Effector memory CD8-positive, alpha-beta T cell (primary cell): ENCODE measurements at places on chromosomes 13 and 19.

DNA sequence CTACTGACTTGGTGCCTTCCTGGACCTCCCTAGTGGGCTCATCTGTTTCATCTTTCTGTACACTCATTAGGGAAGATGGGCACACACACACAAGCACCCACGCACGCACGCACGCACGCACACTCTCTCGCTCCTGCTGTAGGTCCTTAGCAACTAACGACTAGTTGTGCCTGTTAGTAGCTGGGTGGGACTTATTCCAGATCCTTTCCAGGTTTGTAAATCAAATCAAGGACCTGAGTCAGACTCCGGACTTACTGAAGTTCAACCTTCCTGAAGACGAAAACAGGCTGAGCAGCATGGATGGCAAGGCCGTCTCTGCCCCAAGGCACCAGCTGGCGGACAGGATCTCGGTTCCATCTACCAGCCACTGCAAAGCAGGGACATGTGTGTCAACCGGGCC is 76.2 kb downstream of the SLC15A1 start:
- H3K36me3 ChIP-seq = no peaks in the 10 kb centered on the region
- H3K27ac ChIP-seq = no peak overlapping the region
- DNase-seq = no peak
- no peaks in the 10 kb centered on the region for H3K4me1 ChIP-seq
- no peak overlapping the region for H3K4me3 ChIP-seq

DNA sequence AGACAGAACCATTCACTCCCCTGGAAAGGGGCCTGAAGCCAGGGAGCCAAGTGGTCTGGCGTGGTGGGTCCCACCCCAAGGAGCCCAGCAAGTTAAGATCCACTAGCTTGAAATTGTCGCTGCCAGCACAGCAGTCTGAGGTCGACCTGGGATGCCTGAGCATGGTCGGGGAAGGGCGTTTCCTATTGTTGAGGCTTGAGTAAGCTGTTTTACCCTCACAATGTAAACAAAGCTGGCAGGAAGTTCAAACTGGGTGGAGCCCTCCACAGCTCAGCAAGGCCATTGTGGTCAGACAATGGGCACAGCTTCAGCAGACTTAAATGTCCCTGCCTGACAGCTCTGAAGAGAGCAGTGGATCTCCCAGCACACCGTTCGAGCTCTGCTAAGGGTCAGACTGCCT is 195.6 kb upstream of the DACH1 start:
- no peaks in the 10 kb centered on the region for H3K36me3 ChIP-seq
- no peak overlapping the region for H3K27ac ChIP-seq
- no peak overlapping the region for H3K4me3 ChIP-seq
- no peak for DNase-seq
- no peaks in the 10 kb centered on the region for H3K27me3 ChIP-seq
- no peaks in the 10 kb centered on the region for H3K4me1 ChIP-seq

DNA sequence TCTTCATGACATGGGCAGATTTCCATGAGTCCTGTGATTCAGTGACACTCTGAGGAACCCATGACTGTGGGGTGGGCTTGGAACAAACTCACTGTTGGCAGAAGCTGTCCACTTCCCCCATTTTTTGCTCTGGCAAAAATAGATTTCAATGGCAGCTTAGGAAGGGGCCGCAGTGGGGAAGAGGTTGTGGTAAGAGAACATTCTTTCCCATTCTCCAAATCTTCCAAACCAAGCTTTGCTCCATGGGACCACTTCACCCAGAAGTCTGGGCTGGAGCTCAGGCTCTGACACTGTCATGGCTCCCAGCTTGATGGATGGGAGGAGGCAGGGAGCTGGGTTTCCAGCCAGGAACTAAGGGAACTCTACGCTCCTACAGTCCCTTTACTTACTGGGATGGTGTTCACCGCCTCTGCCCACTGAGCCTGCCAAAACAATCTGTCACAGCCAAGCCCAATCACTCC is 24.9 kb upstream of the MEDAG start:
- H3K27ac ChIP-seq = no peak overlapping the region
- H3K36me3 ChIP-seq = no peaks in the 10 kb centered on the region
- no peak for DNase-seq
- H3K4me1 ChIP-seq = peaks cover 3% of the 10 kb centered on the region
- H3K4me3 ChIP-seq = no peak overlapping the region
- peaks cover 37% of the 10 kb centered on the region for H3K27me3 ChIP-seq

DNA sequence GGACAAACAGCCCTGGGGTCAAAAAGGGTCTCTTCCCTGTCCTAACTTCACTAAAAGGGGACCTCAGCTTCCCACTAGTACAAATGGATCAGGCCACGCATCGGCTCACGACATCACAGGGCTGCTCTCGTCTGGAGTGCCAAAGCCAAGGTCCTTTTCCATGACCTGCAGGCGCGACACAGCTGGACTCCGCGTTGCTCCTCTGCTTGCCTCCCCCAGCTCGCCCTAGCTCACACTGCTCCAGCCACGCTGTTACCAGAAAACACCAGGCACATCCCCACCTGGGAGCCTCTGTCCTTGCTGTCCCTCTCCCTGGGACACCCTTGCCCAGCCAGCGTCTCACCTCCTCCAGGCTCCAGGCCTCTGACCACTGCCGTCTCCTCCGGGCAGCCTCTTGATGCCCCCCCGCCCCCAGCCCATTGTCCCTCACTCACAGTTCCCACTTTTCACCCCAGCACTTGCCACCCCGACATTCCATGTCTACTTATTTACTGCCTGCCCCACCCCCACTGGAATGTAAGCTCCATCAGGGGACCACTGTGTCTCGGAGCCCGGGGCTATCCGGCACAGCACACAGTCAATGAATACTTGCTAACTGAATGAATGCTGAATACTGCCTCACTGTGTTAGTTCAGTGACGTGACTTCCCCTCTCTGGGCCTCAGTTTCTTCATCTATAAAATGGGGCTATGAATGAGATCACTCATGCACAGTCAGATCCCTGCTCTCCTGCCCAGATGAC is 20.7 kb downstream of the AKT2 start:
- no peaks in the 10 kb centered on the region for H3K27me3 ChIP-seq
- peak overlapping the region; percentile 68 for H3K27ac ChIP-seq
- DNase-seq = no peak
- no peak overlapping the region for H3K4me3 ChIP-seq

DNA sequence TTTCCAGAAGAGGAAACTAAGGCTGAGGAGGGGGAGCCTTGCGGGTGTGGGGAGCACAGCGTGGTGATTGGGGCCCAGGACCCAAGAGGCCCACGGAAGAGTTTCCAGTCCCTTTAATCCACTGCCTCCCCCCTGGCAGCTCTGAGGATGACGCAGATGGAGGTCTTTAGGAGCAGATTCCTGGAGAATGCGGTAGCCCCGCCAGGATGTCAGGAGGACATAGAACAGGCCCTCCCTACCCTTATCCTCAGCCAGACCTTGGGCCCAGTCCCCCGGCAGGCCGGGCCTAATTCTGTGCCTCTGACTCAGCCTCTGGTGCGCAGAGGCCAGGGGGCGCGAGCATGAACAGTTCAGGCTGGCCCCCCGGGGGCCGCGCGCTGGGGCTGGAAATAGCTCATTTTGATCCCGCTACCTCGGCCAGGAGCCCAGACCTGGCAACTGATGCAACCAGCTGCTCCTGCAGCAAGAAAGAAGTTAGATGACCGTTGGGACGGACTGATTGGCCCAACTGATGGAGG is 461 bp upstream of the HSPB6 start:
- H3K4me1 ChIP-seq = peaks cover 38% of the 10 kb centered on the region
- no peak for DNase-seq
- H3K27me3 ChIP-seq = no peaks in the 10 kb centered on the region
- H3K27ac ChIP-seq = peak overlapping the region; percentile 96
- H3K36me3 ChIP-seq = peaks cover 23% of the 10 kb centered on the region

DNA sequence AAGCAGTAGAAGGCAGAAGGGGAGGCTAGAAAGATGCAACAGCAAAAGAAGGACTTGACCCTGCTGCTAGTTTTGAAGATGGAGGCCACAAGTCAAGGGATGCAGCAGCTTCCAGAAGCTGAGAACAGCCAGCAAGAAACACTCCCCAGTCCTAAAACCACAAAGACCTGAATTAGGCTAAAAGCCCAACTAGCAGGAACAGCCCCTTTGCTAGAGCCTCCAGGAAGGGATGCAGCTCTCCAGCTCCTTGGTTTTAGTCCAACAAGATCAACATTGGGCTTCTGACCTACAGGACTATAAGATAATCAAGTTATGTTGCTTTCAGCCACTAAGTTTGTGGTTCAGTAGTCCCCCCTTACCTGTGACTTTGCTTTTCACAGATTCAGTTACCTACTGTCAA is 10.5 kb upstream of the LATS2 start:
- H3K27me3 ChIP-seq = peaks cover under 1% of the 10 kb centered on the region
- no peak overlapping the region for H3K4me3 ChIP-seq
- H3K4me1 ChIP-seq = peaks cover 21% of the 10 kb centered on the region
- peak overlapping the region; percentile 2 for H3K27ac ChIP-seq

DNA sequence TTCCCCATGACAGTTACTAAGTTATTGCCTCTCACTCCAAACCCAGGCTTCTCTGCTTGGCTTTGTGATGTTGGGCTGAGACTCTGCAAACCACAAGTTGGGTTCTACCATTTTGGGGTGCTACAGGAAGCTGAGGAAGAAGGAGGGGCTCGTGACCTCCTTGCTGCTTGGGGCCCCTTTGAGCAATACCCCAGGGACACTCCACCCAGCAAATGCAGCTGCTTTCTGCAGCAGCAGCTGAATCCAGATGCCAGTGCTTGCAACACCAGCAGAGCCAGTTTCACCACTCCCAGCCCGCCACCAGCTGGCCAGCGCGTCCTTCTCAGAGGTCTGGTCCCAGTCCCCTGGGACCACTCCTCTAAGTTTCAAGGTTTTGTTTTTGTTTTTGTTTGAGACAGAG is 22.0 kb upstream of the UBAC2 start:
- peaks cover 35% of the 10 kb centered on the region for H3K4me1 ChIP-seq
- DNase-seq = peak; percentile 8
- H3K27me3 ChIP-seq = peaks cover 9% of the 10 kb centered on the region

DNA sequence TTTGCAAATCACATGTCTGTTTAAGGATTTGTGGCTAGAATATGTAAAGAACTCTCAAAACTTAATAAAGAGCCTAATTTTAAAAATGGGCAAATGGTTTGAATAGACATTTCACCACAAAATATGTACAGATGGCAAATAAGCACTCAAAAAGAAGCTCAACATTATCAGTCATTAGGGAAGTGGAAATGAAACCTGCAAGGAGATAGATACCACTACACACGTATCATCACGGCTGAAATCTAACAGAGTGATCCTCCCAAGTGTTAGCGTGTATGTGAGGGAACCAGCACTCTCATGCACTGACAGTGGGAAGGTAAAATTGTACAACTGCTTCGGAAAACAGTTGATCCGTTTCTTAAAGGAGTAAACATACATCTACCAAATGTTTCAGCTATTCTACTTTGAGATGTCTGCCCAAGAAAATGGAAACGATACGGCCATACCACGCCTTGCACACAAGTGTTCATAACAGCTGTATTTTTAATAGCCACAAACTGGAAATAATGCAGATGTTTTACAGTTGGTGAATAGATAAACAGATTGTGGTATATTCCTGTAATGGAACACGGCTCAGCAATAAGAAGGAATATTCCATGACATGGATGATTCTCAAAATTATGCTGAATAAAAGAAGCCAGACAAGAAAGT is 14.5 kb downstream of the ARHGEF7 start:
- H3K27ac ChIP-seq = no peak overlapping the region
- no peaks in the 10 kb centered on the region for H3K4me1 ChIP-seq
- peaks cover 22% of the 10 kb centered on the region for H3K27me3 ChIP-seq
- no peak for DNase-seq

GRCh38 chr19:54574051-54574450 is 461 bp downstream of the LILRA2 start:
- peaks cover 8% of the 10 kb centered on the region for H3K4me1 ChIP-seq
- no peak for DNase-seq
- H3K27me3 ChIP-seq = peaks cover 54% of the 10 kb centered on the region
- no peak overlapping the region for H3K27ac ChIP-seq

GRCh38 chr13:36445278-36445677 is 13.0 kb downstream of the CCNA1 start:
- H3K27ac ChIP-seq = no peak overlapping the region
- no peak overlapping the region for H3K4me3 ChIP-seq
- H3K36me3 ChIP-seq = peaks cover 3% of the 10 kb centered on the region
- H3K4me1 ChIP-seq = no peaks in the 10 kb centered on the region
- no peaks in the 10 kb centered on the region for H3K27me3 ChIP-seq

DNA sequence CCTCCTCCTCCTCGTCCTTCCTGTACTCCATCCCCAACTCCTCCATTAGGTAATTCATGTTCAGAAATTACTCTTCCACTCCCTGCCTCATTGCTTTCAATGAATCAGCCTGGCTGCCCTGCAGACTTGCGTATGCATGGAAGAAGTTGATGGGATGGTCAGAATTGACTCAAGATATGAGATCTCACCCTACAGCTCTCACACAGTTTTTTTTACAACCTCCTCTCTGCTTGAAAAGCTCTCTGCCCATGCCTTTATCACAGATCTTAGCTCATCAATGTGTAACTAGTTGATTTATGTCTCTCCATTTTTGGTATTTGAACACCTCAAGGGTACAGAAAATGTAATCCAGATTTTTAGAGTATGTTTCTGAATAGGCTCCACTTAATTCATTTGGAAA is 506.9 kb downstream of the TBC1D4 start:
- H3K36me3 ChIP-seq = no peaks in the 10 kb centered on the region
- peaks cover 5% of the 10 kb centered on the region for H3K4me1 ChIP-seq
- H3K27me3 ChIP-seq = peaks cover 16% of the 10 kb centered on the region
- no peak for DNase-seq
- H3K27ac ChIP-seq = no peak overlapping the region

DNA sequence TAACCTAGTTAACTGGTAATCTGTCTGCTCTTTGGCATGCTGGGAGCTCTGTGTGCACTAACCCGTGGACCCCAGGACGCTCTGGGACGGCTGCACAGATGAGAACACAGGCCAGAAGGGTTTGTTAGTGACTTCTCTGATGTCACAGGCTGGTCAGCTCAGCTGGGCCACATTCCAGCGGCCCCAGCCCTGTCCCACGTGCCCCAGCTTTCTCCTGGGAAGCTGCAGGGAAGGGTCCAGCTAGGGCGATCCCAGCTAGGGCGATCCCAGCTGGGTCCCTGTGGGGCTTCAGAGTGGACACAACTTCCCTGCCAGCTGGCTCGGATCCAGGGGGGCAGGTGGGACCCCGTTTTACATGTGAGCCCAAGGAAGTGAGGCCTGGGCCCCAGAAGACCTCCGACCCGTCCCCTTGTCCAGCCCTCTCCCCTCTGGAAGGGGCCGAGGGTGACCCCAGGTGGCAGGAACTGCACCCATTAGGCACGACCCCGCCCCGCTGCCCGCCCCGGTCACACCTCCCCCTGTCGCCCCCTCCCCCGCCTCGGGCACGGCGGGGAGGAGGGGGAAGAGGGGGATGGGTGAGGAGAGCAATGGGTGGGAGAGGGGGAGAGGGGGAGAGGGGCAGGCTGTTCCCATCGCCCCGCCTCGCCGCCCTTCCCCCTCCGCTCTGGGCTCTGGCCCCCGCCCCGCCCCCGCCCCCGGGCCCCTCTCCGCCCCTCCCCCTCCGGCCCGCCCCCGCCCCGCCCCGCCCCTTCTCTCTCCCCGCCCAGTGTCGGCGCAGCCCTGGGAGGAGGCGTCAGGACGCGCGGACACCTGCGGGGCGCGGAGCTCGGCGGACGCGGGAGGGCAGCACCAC is 75.2 kb upstream of the MCF2L start:
- peaks cover 9% of the 10 kb centered on the region for H3K4me1 ChIP-seq
- H3K36me3 ChIP-seq = peaks cover 4% of the 10 kb centered on the region
- H3K27ac ChIP-seq = no peak overlapping the region
- peaks cover 19% of the 10 kb centered on the region for H3K27me3 ChIP-seq
